ENCODE measurements at places on chromosomes 13 and 19.
A peak's percentile ranks its signal among the peaks of the same experiment; 100 is the strongest.

- DNase-seq, result no peak
Observed at GRCh38 chr19:4439243-4439642, 18.4 kb downstream of the UBXN6 start.

DNA sequence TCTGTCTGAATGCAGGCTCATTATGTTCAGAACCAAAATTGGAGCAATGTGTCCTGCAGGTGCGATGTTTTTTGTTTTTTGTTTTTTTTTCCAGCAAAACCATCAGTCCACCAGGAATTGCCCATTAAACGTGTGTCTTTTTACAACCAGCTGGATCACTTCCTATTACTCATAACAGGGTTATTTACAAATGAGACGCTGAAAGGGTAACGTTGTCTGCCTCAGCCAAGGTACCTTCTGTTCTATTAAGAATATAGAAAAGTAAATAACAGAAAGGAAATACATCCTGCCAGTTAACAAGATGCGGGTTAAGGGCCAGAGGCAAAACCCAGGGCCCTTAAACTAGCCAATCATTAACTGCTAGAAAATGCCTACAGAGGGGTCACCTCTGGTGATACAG, 590.4 kb downstream of the TBC1D4 start:
- DNase-seq, result no peak

DNA sequence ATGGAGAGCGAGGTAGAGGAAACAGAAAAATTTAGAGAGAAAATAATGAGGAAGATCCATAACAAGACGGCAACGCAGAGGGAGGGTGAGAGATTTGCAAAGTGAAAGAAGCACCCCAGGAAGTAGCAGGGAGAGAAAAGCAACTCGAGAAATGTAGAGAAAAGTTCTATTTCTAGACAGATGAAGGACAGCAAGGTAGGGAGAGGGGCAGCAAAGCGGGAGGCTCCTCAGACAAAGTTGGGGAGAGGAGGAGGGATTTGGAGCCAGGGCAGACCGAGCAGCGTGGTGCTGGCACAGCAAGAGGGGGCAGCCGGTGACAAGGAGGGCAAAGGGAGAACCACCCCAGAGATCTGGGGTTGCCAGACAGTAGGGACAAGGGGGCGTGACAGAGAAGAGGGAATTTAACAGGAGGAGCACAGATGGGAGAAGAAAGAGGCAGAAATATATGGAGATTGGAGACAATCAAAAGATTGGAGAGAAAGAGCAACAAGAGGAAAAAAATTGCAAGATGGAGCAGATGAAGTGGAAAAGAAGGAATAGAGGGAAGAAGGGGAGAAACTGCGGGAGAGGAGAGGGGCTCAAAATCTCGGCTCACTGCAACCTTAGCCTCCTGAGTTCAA, 989 bp downstream of the ZNF766 start:
- peak; percentile 18 for DNase-seq

- no peak for DNase-seq
Observed at GRCh38 chr13:94706843-94707399, 5.4 kb downstream of the SOX21 start.

GRCh38 chr19:7860714-7861618, 13.2 kb downstream of the PRR36 start:
- DNase-seq, result no peak

DNA sequence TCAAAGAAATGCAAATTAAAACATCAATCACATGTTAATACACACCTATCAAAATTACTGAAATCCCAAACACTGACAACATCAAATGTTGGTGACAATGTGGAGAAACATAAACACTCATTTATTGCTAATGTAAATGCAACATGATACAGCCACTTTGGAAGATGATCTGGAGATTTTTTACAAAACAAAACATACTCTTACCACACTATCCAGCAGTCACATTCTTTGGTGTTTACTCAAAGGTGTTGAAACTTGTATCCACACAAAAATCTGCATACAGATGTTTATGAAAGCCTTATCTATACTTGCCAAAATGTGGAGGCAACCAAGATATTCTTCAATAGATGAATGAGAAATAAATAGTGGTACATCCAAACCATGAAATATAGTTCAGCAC, 1219.5 kb upstream of the PCDH20 start:
- DNase-seq, result no peak

DNA sequence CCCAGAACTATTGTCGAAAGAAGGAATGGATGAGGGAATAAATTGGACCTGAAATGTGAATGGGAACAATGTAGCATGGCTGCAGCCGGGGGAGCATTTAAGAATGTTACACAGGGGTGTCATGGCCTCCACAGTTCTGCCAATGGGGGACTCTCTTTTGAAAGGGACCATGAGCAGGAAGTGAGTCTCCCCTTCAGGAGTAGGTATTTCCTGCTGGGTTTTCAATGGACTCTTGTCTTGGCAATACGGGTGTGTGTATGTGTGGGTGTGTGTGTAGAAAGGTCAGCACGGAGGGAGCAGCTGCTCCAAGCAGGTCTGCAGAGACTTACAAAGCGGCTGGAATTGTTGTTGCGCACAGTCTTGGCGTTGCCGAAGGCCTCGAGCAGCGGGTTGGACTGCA, 24.4 kb downstream of the MYO1F start:
- DNase-seq, result peak; percentile 33

- no peak for DNase-seq
Observed at GRCh38 chr13:44051405-44051804, 171.7 kb downstream of the LACC1 start.

DNA sequence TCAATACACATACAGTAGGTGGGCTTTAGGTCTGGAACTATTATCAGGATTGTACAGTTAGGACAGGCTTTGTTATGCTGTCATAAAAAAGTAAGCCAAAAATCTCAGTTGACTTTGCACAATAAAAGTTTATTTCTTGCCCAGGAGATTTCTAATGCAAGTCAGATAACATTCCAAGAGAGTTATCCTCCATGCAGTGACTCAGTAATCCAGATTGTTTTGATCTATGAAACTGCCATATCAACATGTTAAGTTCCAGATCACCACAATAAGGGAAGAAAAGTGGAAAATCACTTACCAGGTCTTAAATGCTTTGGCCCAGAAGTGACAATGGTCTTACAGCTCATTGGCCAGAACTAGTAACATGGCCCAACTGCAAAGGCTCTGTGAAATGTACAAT, 636.2 kb upstream of the KLF12 start:
- DNase-seq, result no peak

DNA sequence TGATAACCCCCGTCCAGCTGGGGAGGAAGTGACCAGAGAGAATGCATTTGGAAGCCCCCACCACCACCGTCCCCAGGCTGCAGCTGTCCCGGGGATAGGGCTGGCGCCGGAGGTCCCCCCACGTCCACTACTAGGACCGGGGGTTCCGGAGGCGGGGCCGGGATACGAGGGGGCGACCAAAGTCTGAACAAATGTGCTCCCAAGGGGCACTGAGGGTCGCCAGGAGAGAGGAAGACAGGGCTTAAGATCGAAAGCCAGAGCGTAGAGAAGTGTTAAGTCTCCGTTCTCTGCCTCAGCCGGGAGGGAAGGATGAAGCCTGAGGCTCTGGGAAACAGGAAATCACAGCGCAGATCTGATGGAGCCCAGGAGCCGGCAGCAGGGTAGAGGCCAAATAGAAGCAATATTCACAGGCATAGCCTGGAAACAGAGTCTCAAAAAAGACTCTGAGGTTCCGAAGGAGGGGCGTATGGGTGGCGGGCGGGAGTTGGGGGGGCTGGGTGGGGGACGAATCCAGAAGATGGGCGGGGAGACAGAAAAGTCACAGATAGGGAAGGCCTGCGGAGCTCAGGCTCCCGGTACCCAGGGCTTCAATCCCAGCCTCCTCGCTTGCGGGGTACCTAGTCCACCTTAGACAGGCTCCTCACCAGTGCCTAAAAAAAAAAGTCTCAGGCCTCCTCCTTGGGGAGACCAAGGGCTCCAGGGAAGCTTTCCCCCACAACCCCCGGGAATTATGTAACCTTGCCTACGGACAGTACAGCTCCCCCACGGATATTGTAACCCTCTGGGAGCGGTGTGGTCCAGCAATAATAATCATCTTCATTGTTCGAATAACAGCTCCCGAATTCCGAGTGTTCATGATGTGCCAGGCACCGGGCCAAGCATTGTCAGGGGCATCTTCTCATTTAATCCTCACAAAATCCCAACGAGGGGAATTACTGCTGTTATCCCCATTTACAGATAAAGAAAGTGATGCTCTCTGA, 1.1 kb upstream of the ERF start:
- peak; percentile 18 for DNase-seq

DNA sequence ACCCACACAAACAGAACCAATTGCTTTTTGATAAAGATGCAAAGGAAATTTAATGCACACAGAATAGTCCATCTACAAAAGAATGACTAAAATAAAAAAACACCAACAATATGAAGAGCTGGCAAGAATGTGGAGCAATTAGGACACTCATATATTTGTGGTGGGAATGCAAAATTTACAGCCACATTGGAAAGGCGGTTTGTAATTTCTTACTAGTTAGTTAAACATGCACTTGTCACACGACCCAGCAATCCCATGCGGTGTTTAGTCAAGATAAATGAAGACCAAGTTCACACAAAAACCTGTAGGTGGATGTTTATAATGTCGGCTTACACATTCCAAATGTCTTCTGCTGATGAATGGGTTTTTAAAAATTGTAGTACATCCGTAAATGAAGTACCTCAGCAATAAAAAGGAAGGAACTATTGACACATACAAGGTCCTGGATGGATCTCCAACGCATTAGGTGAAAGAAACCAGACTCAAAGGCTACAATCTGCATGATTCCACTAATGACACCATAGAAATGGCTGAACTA, 5.2 kb downstream of the GRTP1 start:
- no peak for DNase-seq

DNA sequence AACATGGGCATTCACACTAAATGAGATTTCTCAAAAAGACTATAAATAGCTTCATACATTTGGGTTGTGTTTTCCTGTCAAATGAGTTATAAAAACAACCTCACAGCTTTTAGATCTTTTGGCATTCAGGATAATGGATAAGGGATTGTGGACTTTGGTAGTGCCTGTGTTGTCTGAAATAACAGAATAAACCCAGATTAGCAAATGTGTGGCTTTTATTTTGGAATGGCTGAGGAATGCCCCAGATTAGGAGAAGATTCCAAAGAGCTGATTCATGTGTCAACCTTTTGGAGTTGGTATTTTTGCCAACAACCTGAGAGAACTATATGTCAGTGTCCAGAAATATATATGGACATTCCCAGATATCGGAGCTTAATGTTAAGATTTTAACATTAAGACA, 164.7 kb downstream of the MTUS2 start:
- DNase-seq, result no peak

GRCh38 chr19:22628401-22628800, 5.7 kb upstream of the ZNF492 start:
- DNase-seq, result no peak

- no peak for DNase-seq
Observed at GRCh38 chr13:96934889-96935489, 59.3 kb downstream of the OXGR1 start.

- DNase-seq, result no peak
Observed at GRCh38 chr19:33557196-33557595, 35.6 kb upstream of the PEPD start.

DNA sequence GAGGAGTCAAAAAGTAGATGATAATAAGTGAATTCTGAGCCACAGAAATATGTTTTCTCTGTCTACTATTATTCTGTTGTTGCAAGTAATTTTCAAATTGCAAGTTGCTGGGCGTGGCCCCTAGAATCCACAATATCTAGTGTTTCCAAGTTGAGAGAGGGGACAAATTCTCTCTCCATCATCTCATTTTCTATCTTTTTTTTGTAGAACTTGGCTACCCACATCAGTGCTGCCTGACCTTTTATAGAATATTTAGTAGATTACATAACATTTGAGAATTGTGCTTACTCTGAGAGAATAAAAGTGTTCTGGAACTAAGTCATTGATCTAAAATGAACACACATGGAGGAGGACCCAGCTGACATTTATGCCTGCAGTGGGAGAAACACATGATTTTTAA, 110.9 kb upstream of the CSNK1A1L start:
- no peak for DNase-seq

- DNase-seq, result no peak
Observed at GRCh38 chr19:47209319-47210179, 21.4 kb downstream of the BBC3 start.

DNA sequence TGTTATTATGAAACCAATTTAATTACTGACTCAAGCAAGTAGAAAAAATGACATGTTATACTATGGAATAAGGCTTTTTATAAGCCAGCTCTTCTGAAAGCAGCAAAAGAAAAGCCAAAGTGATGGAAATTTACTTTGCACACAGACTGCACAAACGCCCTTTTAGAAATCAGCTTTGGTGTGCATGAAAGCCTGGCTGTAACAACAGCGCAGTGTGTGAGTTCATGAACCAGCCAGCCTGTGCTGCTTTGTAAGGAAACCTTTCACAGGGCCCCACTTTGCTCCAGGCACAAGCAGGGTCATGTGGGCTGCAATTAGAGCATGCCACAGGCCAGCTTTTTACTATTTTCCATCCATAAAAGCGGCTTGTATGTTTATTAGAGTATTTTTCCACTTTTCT, 13.6 kb upstream of the IFT88 start:
- DNase-seq, result no peak

DNA sequence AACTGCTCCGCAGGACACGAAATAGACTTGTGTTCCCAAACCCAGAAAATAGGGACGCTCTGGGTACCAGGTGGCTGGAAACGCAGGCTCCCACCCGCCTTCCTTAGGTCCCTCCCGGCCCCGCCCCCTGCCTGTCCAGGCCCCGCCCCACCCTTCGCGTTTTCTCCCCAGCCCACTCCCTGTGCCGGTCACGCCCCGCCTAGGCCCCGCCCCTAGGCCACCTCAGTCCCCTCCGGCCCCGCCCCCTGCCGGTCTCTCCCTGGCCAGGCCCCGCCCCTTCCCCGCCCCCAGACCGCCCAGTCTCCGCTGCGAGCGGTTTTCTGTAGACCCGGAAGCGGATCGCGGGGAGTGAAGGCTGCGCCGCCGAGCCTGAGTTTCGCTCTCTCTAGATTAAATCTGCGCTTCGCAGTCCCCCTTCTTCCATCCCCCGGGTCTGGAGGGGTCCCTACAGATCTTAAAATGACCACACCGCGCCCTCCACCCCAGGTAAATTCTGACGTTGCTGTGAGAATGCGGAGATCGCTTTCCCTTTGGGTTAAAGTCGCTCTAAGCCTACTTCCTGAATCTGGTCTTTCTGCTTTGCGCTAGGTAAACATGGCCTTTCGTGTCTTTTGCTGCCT, 3.7 kb upstream of the ZNF665 start:
- peak; percentile 68 for DNase-seq

DNA sequence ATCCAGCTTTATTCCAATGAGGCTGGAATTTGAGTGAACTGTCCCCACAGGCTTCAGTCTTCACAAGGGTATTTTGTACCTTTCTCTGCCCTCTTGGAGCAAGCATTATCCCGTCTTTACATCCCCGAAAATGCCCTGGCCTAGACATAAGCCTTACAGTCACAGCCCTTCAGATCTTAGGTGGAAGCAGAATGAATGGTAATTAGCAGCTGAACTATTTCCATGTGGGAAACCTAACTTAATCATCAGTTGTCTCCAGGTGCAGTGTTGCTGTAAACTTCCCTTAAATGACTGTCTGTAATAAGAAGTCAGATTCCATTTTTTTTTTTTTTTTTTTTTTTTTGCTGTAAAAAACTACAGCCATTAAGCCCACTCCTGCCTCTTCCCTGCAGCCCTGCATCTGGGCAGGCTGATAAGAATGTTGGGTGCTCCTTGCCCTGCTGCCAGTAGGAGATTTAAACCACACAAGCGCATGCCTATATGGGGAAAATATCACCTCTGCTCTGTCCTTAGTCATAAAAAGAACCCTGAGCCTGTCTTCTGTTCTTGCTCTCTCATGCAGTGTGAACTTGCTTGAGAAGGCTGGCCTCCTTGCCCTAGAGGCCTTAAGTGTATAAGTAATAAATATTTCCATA, 426.8 kb upstream of the SLITRK5 start:
- DNase-seq, result no peak
